Left kidney (tissue), 8 donors: ENCODE measurements at places on chromosomes 4 and X.

DNA sequence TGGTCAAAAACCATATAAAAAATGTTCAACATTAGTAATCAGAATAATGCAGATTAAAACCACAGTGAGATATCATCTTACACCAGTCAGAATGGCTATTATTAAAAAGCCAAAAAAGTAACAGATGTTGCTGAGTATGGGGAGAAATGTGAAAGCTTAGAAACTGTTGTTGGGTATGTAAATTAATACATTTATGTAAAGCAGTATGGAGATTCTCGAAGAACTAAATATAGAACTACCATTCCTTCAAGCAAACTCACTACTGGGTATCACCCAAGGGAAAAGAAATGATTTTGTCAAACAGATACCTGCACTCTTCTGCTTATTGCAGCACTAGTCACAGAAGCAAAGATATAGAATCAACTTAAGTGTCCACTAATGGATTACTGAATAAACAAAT is 576.4 kb upstream of the EPHA5 start:
- no peak for DNase-seq

DNA sequence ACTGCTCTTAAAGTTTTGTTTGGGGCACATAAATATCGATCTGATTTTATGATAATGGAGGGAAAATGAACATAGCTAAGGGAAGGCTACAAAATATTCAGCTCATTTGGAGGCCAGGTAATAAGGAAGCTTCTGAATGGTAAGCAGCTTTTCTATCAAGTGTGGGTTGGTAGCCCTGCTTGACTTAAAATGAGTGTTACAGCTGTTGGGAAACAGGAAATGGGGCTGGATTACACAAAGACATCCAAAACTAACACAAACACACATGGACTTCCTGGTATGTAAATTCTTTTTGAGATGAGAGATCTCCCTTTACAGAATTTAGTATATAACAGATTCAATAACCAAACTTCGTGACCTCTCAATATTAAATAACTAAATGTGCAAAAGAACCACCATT is 58.0 kb downstream of the FGF16 start:
- DNase-seq: no peak

GRCh38 chr4:2150076-2150475 is 90.9 kb downstream of the NAT8L start:
- DNase-seq: no peak

- no peak for DNase-seq
Measured at GRCh38 chr4:38281371-38282071, 321.3 kb downstream of the PTTG2 start.

DNA sequence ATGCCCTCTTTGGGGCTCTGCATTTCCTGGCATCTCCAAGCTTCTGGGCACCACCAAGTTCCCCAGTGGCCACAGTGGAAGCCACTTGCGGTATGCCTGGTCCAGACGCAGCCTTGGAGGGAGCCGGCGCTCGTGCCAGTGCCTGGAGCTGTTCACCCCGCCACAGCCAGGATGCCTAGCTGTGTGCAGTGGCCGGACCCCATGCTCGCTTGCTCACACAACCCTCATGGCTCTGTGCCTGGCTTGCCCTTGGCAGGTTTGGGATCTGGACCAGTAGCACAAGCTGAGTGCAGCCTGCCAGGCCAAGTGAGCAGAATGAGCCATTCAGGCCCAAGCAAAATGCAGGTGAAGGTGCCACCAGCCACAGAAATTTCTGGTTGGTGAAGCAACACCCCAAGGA is 283.5 kb downstream of the EVC2 start:
- DNase-seq: no peak

DNA sequence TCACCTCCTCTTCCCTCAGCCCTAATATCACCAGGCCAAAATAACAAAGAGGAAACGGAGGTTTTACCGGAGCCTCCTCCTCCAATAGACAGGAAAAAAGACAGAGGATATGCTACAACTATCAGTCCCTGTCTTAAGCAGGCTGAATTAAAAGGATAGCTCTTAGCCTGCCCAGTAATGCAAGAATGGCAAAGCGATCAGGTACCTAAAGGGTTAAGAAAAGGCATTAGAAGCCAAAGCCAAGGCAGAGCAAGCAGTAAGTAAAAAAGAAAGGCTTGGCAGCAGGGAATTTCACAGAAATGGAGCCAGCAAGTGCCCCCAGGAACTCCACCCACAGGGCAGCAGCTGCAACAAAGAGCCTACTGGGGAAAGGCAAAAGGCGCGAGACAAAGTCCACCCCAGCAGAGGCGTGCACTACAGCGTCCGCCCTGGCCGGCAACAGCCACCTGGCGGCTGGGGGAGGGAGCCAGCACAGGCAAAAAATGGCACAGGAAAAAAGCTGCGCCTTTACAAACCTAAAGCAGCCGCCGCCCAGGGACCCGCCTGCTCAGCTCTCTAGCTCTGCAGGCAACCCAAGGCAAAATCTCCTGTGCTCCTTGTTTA is 220.6 kb upstream of the ZC4H2 start:
- peak; percentile 12 for DNase-seq

- no peak for DNase-seq
Measured at GRCh38 chr4:182206266-182206665, 36.9 kb upstream of the TENM3 start.

- no peak for DNase-seq
Measured at GRCh38 chrX:12419591-12419990, 281.3 kb downstream of the FRMPD4 start.

- no peak for DNase-seq
Measured at GRCh38 chr4:148015468-148015867, 283.6 kb downstream of the ARHGAP10 start.

DNA sequence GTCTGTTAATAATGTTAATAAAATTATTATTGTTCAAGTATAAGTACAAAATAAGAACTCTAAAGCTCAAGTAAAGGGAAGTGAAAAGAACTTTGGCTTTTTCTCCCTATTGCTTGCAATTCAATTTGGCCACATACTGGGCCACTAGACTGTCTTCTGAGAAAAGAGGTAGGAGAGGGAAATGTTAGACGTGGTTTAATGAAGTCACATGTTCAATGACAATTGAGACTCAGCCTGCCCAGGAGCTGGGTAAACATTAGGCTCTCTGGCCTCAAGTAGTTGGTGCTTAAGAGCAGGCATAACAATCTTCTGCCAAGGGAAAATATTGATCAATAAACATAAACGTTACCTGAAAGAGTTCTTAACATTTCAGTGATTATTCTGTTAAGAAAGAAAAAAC is 15.1 kb upstream of the PRSS12 start:
- no peak for DNase-seq

DNA sequence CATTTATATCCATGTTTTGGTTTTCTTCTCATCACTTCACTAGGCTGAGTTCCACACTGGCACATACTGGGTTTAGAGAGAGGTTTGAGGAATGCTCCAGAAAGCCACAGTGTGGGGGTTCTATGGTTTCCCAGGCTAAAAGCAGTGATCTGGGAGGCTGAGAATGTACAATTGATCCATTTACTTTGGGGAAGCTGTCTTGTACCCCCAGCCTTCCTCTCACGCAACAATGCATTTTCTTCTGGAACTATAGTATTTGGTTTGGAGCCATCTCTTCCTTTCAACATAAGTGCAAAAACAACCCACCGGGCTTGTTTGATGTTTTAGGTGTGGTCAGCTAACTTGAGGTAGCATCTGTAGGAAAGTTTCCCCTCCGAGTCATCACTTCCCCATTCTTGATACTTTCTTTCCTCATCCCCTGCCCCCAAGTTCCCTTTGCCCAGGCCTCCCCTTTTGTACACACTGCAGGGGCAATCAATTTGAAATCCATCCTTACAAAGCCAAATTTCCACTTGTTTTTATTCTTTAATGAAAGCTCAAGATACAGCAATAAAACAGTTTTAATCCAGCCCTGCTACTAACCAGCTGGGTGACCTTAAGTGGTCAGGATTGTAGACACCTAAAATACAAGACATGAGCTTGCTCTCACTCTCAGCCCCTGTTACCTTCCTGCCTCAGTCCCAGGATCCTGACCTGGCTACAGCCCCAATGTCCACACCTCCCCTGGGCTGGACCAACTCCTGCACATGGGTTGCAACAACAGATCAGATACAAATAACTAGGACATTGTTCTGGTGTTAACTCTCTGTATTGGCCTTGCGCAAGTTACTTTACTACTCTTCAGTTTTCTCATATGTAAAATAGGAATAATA is 109.2 kb downstream of the FHDC1 start:
- no peak for DNase-seq

- no peak for DNase-seq
Measured at GRCh38 chrX:16946971-16947562, 609 bp downstream of the REPS2 start.

GRCh38 chr4:89754531-89754930 is 82.4 kb downstream of the SNCA start:
- DNase-seq: no peak

GRCh38 chr4:16205298-16206164 is 20.7 kb downstream of the TAPT1 start:
- no peak for DNase-seq

- no peak for DNase-seq
Measured at GRCh38 chr4:154368060-154368459, 123.5 kb downstream of the DCHS2 start.

GRCh38 chrX:125204681-125205132 is 115.0 kb upstream of the TEX13C start:
- DNase-seq: no peak

DNA sequence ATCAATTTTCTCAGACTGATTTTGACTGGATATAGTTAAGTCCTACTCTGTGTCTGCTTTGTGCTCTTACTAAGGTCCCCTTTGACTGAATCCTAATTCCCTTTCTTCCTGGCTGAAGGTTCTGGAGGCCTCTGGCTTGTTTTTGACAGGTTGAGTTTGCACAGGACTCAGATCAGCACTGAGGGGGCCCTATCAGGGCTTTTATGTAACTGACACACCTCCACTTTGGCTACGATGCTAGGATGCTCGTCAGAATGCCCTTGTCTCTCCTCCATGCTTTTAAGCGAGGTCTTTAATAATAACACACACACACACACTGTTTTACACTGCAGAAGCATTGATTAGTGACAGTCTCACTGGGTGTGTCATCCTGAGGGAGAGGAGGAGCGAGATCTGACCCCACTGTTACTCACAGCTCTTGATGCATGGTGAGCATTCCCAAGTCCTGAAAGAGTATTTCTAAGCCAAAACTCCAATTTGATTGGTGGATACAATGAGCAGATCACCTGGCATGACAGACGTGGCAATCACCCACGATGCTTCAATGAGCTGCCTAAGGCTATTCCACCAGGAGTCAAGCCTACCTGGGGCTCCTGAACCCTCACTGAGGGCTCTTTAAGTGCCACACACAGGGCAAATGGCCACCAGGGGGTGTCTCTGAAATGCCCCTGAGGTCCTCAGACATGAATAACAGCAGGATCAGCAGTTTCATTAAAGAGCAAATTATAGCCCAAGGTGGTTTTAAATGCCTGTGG is 130.4 kb upstream of the CPEB2 start:
- DNase-seq: no peak

GRCh38 chrX:132474544-132475248 is 14.1 kb downstream of the MBNL3 start:
- no peak for DNase-seq

GRCh38 chrX:40933132-40933705 is 152.0 kb upstream of the USP9X start:
- DNase-seq: peak; percentile 38

GRCh38 chr4:118927974-118928373 is 39.3 kb downstream of the SYNPO2 start:
- peak; percentile 47 for DNase-seq

GRCh38 chr4:39528061-39528465 is 824 bp upstream of the UGDH start:
- DNase-seq: no peak

DNA sequence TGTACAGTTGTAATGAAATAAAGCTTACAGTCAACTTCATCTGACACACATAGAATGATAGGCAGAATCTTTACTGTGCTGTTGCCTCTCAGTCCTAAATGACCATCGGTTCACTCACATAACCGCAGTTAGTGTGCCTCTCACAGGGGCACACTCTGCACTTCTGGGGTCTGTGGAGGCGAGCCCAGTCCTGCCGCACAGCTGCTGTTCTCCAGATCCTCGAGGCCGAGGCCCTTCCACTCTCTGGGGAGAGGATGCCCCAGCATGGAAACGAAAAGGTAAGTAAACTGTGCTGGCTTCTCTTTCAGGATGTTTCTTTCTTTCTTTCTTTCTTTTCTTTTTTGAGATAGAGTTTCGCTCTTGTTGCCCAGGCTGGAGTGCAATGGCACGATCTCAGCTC is 88.0 kb downstream of the DCTD start:
- DNase-seq: no peak

DNA sequence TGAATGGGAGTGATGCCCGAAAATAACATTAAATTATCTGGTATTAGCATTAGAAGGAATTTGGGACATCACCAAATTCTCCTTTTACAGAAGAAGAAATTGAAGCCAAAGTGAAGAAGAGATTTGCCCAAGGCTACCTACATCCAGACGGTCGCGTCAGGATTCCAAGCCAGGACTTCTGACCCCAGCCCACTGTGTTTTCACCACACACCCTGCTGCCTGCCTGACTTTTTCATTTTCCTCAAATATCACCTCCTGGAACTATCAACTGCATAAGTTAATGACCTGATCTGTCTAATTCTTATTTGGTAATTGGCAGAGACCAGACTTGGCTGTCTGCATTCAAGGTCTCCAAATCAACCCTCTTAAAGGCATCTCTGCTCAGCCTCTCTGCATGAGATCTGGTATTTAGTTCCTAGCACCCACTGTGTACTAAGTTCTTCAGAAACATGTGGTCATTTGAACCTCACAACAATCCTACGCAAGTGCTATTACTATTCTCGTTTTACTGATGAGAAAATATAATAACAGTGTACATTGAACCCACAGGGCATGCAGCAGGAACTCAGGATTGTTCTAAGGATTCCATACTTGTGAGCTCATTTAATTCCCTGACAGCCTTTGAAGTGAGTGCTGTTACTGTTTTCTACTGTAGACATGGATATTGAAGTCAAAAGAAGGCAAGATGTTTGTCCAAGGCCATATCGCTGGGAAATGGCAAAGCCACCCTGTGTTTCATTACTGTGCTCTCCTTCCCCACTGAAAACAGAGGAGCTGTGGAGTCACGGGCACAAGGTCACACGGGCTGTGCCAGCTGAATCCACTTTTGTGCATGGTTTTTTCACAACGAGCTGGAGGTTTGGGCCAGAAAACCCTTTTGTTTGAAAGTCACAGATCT is 195.2 kb upstream of the C1QTNF7 start:
- DNase-seq: no peak

DNA sequence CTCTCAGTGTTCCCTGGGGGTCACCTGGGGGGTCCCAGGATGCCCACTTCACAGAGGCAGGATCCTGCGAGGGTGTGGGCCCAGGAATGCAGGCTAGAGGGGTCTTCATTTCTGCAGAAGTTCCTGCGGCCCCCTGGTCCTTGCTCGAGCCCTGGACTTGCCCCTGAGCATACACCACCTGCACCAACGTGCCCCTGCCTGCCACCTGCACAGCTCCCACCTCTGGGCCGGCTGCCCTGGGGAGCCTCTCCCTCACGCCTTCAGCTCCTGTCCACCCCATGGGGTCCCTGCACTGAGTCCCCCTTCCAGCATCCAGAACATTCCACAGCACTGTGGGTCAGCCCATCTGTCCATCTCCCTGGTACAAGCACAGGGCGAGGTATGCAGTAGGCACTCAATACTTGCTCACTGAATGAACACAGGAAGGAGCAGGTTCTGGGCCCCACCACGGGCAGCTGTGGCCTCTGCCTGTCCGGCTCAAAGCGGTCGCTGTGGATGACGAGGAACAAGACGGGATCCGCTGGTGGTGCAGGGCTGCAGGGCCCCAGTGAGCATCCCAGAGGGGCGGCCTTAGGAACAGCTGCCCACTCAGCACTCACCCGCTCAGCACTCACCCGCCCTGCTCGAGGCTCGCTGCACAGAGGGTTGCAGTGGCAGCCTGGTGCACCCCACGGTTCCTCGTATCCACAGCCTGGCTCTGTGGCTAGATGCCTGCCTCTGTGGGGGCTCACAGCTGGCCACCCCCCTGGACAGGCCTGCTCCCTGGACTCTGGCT is 70.5 kb upstream of the MXD4 start:
- DNase-seq: no peak

- no peak for DNase-seq
Measured at GRCh38 chr4:181365671-181366070, 877.5 kb upstream of the TENM3 start.
